ENCODE measurements at places on chromosomes 2 and 18.

DNA sequence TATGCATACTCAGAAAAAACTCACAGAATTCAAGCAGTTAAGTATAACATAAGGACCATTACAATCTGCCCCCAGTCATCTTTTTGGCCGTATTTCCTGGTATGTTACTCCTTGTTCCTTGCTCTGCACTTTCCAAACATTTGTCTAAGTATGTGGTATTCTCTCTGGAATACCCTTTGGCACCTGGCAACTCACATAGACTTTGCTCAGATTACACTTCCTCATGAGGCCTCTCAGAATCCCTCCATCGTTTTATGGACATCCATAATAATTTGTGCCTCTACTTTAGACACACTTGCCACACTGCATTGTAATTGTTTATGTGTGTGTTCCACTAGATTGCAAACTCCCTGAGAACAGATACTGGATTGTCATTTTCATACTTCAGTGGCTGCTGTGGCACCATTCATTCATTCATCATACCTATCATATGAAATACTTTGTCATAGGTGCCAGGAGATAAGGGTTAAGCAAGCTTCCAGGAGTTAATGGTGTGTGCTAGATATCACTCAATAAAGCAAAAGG lies 84.0 kb downstream of the HIBCH start:
- DNase-seq, result no peak

- no peak for DNase-seq
Observed at GRCh38 chr2:177315364-177315763, 50.8 kb upstream of the NFE2L2 start.

GRCh38 chr2:134301099-134301927 lies 47.4 kb downstream of the MGAT5 start:
- no peak for DNase-seq

DNA sequence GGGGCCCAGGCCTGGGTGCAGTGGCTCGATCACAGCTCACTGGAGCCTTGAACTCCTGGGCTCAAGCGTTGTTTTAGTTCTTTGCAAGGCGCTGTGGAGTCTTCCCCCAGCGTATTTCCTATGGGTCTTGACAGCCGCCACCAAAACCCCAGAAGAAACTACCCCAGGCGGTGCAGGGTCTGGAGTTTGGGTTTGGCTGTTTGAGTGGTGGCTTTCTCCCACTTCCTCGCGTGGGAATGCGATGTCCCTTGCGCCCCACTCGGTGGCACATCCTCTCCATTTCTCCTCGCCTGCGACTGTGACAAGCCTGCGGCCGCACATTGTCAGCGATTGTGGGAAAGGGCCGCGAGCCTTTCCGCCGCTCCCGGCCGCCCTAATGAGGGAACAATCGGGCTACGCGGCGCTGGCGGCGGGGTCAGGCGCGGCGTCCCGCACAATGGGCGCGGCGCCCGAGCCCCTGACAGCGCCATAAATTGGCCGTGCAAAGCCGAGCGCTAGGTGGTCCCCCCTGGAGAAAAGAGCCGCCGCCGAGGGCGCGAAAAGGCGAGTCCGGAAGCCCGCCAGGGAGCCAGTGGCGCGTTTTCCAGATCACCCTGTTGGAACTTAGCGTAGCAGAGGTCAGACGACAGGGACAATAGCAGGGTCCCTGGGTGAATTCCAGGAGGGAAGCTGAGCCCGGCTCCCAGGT lies 194.9 kb upstream of the POU3F3 start:
- DNase-seq, result peak; percentile 12

DNA sequence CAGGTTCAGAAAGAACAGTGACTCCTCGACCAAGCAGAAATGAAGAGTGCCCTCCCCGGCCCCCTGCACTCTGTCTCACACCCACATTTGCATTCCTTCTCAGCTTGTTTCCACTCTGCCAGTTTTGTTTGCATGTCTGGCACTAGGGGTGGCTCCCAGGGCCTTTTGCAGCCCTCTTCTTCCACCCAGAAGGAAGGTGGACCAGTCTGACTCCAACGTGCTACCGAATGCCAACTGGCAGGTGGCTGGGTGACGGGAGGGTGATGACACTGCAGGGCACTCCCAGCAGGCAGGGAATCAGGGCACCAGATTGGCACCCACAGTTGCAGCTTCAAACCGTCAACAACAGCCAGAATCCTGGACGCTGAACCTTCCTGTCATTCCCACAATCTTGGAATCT lies 371.1 kb downstream of the TXNL1 start:
- DNase-seq, result no peak

DNA sequence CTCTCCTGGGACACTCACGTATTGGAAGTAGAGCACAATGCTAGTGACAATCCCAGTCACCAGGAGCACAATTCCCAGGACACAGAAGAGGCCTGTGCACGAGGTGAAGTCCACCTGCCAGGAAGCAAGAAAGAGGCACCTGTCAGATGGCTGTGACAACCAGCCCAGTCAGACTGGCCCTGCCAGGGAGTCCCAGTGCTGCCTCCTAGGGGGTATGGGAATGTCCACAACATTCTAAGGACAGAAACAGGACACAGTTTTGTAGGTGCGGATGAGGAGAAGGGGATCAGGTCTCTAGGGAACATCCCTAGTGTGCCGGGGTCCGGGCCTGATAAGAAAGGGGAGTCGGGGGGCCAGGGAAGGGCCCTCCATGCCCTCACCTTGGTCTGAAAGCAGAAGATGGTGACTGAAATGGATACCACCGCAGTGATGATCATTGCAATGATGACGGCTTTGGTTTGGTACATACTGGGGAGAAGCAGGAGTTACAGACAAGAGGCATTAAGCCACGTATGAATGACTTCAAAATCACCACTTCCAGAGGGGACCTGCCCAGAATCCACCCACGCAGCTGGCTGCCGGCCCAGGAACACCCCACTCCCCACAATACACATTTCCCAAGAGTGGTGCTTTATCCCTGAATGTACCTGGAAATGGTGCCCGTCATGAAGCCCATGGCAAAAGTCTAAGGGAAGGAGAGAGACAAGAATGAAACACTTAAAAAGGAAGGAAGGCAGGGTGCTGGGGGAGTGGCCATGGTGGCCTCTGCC lies 6.9 kb downstream of the PNKD start:
- no peak for DNase-seq

GRCh38 chr18:5678278-5678677 lies 134.5 kb upstream of the EPB41L3 start:
- no peak for DNase-seq

GRCh38 chr2:53455094-53455493 lies 312.5 kb upstream of the CHAC2 start:
- DNase-seq, result no peak

- DNase-seq, result no peak
Observed at GRCh38 chr2:159366538-159366937, 80.0 kb upstream of the WDSUB1 start.

DNA sequence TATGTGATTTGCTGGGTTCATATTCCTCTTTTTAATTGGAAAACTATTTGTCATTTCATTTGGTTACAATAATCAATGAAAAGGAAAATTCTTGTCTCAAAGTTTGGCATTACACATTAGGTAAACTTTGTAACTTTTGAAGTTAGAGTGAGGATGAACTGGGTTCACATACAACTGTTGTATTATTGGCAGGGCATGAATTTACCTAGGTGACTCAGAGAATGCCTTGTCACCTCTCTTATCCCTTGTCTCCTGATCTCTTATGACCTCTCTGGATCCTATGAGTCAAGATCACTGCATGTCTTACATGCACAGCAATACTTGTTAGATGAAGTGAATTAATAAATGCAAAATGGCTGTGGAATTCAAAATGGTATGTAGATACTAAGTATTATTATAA lies 563.4 kb upstream of the GCFC2 start:
- no peak for DNase-seq
